ENCODE measurements at places on chromosomes 6 and 20. TPM values are rescaled to one million over a fixed set of nuclear protein-coding genes. Genes with fewer than 3 reads are reported as not detected.

GRCh38 chr6:24543683-24544082 is 48.9 kb downstream of the ALDH5A1 start:
- DNase-seq, result no peak

GRCh38 chr6:44855562-44856411 is 468.3 kb downstream of the CDC5L start:
- no peak for DNase-seq

DNA sequence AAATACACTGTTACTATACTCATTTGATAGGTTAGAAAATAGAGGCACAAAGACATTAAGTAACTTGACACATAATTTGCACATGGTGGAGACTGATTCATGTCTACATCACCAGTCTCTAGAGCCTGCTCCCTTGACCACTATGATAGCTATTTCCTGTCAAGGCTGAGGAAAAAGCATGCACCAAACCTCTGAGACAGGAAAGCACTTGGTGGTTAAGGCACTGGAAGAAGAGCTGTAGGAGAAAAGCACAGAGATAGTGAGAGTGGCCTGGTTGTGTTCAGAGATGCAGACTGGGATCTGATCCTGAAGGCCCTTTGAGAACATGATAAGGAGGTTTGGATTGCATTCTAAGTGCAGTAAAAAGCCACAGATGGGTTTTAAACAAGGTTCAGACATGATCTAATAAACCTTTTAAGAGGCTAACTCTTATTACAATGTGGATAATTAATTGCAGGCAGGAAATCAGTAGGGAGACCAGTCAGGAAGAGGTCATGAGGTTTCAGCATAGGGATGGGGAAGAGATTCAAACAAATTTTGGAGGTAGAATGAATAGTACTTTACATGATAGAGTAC is 168.9 kb downstream of the PHF3 start:
- DNase-seq, result no peak

DNA sequence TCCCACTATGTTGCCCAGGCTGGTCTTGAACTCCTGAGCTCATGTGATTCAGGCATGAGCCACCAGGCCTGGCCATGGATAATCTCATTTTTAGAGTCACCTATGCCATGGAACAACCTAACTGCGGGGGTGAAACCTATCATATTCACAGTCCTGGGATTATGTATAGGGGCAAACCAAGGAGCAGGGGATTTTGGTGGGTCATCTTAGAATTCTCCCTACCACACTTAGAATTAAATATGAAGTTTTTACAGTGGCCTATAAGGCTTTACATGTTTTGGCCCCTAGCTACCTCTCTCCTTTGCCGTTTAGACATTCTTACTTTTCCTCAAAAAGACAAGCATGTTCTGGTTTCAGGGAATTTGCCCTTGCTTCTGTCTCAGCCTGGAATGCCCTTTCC is 20.6 kb upstream of the VEGFA start:
- DNase-seq, result peak; percentile 19

- DNase-seq, result no peak
Measured at GRCh38 chr6:134854366-134854765, 95.5 kb downstream of the ALDH8A1 start.

GRCh38 chr20:58634059-58634458 is 17.0 kb upstream of the STX16 start:
- peak; percentile 36 for DNase-seq

GRCh38 chr6:21027507-21027906 is 493.2 kb downstream of the CDKAL1 start:
- no peak for DNase-seq

GRCh38 chr6:154466139-154466538 is 44.3 kb downstream of the CNKSR3 start:
- no peak for DNase-seq

DNA sequence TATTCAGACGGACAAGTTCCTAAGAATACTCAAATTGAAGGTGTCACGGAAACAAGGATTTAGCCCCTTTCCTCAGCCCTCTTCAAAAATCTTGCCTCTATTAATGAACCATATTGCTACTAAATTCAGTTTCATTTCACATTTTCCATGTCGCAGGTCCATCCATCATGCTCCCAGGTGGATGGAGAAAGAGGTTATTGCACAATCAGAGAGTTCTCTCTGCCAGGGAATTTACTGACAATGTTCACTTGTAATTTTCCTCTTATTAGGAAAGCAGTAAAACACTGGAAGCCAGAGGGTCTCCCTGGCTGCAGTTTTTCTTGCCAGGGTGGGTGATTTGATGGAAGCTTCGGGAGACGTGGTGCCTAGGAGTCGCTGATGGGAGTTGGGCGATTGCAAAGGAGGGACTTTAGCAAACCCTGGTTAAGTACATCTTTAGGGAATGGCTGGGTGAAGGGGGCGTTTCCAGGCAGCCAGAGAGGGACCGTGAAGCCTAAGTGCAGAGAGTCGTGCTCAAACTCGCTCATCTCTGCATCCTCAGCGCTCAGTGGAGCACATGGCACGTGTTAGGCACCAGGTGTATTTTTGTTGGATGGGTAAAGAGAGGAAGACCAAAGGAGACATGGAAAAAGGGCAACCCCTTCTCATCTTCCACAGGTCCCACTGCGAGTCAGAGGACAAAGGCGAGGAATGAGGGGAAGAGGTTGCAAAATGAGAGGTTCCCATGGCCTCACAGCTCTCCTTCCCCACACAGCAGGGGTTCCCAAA is 321.9 kb upstream of the CDH4 start:
- no peak for DNase-seq

BPIFB4 gene
- total RNA-seq, result not detected

TNFRSF6B gene
- not detected for total RNA-seq

GPRC6A gene
- total RNA-seq, result not detected

DEFB126 gene
- total RNA-seq, result not detected

Data from cardiac septum (tissue), 1 donor.